ENCODE measurements at places on chromosomes 4 and X.
A peak's percentile ranks its signal among the peaks of the same experiment; 100 is the strongest.

DNA sequence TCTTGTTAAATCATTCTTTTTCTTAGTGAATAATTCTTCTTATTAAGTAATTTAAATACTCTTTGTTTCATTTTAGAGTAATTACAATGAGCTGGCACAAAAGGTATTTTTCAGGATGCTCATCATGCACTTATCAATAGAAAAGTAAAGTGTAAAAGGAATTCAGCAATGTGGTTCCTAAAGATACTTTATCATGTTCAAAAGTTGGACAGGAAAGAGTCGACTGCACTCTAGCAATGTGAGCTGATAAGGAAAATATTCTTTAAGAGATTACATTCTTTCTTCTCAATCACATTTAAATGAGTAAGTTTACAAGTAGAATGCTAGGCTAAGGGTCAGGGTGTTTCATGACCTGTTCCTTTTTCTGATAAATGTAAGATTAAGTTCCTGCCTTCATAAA is 609.5 kb upstream of the FAM241A start:
- peak; percentile 33 for DNase-seq

DNA sequence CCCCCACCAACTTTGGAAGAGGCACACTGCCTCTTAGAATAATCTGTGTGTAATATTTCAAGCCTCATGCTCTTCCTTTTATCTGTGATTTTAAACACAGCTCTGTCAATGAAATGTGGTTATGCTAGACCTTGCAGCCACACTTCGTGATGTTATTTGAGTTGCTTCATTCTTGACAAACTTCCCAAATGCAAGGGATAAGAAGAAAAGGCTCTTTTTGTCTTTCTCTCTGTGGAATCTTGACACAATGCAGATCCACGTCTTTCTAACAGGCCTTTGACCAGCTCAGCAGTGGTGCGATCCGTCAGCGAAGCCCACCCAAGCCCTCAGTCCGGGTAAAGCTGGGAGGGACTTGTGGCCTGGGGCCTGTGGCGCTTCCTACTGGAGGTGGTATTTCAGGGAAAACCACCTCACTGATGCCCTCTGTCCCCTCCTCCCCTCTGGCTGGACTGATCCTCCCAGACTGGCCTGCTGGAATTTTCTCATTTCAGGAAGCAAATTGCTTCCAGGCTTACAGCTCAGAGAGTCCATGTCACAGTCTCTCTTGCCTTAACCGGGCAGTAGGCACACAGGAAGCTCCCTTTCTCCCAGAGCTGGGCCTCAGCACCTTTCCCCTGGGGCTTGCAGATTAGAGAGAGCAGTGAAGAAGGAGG is 19.5 kb upstream of the CCKAR start:
- no peak for DNase-seq

GRCh38 chr4:182093431-182093831 is 149.8 kb upstream of the TENM3 start:
- no peak for DNase-seq

DNA sequence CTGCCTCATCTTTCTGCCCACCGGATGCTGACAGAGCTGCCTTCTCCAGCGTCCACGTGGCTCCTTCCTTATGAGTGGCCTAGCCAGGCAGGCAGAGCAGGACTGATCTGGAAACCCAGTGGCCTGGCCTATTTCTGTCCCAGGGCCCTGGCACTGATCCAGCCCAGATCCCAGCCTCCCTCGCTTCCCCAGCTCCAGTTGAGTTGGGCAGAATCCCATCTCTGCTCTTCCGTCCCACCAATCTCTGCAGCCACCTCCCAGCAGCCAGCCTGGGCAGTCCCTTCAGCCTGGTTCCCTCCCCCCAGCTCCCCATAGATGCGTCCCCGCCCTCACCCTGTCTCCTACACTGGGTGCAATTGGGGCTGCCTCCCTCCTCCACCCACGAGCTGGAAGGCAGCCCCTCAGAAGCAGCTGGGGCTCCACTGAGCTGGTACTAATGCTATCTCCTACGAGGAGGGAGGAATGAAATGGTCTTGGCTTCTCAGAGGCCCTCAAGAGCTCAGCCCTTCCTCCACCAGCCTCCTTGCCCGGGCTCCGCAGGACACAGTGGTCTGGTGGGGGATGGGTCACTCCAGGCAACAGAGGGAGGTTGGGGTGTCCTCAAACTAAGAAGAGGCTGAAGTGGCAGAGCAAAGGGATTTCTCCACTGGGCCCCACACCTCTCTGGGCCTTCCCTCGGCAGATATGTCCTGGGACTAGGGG is 94.2 kb downstream of the PJA1 start:
- DNase-seq = no peak

Data from glomerular endothelial cell (primary cell).